GM12892 (cell line): ENCODE measurements at places on chromosomes 11 and 22.
A peak's percentile ranks its signal among the peaks of the same experiment; 100 is the strongest.

GRCh38 chr22:34579519-34579918 is 486.4 kb upstream of the ISX start:
- no peak for DNase-seq

DNA sequence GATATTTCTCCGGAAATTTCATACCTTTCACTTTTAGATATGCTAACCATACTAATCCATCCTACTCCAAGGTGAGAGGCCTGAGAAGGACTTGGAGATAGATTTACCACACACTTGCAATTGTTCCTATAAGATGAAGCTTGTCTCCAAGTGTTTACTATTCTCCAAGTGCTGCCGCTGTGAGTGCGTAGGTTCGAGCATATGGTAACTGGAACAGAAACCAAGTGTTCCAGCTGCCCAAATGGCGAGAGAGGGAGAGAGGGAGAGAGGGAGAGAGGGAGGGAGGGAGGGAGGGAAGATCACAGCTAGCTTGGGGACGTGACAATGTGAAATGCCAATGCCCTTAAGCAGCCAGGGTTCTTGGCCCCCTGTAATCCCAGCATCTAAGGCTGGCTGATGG is 21.5 kb downstream of the ASCC2 start:
- DNase-seq, result no peak

- no peak for DNase-seq
Measured at GRCh38 chr11:23404225-23405160, 544.2 kb upstream of the CCDC179 start.

- peak; percentile 12 for DNase-seq
Measured at GRCh38 chr11:110712659-110713448, 617 bp upstream of the ARHGAP20 start.
